IMR-90 (cell line): ENCODE measurements at places on chromosomes 5 and 9. TPM values are rescaled to one million over a fixed set of nuclear protein-coding genes. Genes with fewer than 3 reads are reported as not detected.

Gene PCDHGA2
- 3.3 and 3.4 TPM in 2 replicates for total RNA-seq

Gene SLC6A19
- total RNA-seq = not detected in 2 replicates

Gene BTNL8
- not detected in 2 replicates for total RNA-seq

Gene AMACR
- total RNA-seq = 10.0 and 12.9 TPM in 2 replicates

Gene CER1
- not detected in 2 replicates for total RNA-seq

Gene TRIM14
- total RNA-seq = 3.0 and 3.1 TPM in 2 replicates

Gene RGMB
- 74.4 and 83.0 TPM in 2 replicates for total RNA-seq

Gene PPP2R2B
- not detected in 2 replicates for total RNA-seq

DNA sequence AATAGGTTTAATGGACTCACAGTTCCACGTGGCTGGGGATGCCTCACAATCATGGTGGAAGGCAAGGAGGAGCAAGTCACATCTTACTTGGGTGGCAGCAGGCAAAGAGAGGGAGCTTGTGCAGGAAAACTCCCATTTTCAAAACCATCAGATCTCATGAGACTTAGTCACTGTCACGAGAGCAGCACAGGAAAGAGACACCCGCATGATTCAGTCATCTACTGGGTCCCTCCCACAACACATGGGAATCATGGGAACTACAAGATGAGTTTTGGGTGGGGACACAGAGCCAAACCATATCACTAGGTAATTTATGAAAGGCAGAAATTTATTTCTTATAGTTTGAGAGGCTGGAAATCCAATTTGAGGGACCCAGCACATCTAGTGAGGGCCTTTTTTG is 40.0 kb downstream of the MTREX start:
- DNase-seq = peak; percentile 12

GRCh38 chr5:17395106-17395880 is 102.7 kb upstream of the TAF11L2 start:
- peak; percentile 40 for DNase-seq

DNA sequence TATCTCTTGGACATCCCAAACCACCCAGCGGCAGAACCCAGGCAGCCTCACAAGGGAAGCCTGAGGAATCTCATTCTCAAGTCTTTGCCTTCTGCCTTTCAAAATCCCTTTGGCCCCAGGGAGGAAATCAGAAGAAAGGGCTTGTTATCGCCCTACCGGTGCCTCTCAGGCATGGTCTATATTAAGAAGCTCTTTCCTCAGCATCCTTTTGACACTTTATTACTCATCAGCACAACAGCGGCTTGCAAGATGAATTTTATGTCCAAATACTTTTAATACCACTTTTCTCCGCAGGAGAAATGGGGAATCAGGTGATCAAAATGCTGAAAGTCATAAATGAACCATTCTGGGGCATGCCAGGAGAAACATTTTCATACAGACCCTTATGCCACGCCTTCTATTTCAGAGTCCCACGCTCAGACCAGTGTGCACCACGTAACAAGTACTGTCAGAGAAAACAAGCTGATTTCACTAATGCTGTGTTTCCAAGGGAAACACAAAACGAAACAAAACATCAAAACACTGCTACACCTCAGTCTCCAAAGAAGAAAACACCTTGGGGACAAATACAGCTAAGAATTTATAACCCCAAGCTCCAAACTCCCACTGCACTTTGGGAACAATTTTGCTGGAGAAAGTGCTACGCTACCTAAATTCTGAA is 30.0 kb downstream of the RAPGEF1 start:
- DNase-seq = peak; percentile 38

DNA sequence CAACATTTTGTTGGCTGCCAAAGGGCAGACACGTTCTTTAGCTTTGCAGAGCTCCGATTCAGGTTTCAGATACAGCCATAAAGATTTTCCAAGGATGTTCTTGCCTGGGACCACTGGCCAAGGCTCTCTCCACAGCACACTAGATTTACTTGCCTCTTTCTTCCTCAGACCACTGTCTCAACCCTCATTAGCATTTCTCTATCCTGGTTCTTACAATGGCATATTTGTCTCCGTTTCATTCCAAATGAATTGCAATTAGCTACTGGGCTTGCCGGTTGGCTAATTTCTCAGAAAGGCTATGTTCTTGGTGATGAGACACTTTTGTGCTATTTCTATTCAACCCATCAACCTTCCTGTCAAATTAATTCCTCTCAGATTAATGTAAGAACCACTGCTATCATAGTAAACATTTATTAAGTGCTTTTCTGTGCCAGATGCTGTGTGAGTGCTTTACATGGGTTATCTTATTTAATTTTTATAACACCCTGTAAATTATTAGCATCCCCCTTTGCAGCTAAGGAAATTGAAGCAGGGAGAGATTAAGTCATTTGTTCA is 118.4 kb upstream of the NR3C1 start:
- DNase-seq = no peak

DNA sequence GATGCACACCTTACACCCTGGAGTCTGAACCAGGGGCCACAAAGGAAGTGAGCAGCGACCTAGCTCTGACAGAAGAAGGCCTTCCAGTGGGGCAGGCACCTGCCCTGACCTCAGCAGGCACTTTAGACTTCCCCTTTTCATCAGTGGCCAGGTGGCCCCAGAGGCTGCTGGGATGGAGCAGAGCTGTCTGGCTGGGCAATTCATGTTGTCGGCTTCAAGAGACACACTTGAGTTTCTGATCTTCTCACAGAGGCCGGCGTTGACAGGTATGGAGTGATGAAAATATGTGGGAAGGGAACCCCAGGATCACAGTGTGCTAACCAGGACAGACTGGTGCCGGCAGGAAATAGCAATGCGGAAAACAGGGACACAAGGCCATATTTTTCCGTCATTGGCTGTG is 375.5 kb downstream of the CTNND2 start:
- DNase-seq = no peak

DNA sequence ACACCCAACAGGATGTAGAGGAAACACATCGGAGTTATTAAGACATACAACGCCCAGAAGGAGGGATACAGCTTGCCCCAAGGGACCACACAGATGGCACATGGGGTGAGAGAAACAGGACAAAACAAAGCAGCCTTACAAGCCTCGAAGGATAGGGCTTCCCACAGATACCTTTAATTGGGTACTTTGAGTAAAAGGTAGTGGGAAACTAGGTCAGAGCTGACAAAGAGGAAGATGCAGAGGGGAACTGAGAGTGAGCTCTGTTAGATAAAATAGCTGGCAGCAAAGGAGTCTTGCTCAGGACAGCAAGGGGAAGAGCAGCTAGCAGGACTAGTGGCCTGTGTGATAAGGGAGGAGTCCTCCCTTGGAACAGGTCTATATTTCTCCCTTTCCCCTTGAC is 48.2 kb downstream of the OTP start:
- no peak for DNase-seq

DNA sequence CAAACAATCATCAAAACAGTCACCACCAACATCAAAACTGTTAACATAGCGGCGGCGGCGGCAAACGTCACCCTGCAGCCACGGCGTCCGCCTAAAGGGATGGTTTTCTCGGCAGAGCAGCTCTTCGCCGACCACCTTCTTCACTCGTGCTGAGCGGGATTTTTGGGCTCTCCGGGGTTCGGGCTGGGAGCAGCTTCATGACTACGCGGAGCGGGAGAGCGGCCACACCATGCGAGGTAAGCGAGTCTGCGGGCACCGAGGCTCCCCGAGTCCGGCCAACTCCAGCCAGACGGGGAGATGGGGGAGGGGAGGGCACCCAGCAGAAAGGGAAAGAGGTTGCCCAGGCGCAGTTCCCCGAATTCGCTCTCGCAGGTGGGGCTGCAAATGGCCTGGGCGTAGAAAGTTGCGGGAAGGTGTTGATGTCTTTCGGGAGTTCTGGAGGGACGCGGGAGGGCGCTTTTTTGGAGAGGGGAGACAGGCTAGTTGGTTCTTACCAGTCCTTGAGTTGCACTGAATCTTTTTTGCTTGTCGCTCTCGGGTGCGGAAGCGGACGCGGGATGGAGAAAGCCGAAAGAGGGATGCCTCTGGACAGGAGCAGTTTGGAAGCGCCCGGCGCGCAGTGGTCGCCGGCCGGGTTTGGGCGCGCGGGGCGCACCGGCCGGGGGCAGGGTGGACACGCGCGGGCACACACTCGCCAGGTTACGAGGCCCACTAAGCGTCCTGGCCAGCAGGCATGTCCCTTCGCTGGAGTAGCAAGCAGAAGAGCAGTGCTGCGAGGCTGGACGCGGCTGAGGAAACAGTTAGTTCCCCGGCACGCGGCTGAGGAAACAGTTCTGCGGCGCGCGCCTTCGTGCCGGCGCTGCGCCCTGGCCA is 849 bp downstream of the RORB start:
- DNase-seq = no peak

GRCh38 chr5:38529955-38530646 is 26.3 kb downstream of the LIFR start:
- no peak for DNase-seq

GRCh38 chr9:107175816-107176435 is 107.2 kb upstream of the RAD23B start:
- no peak for DNase-seq

GRCh38 chr9:72150661-72151060 is 1.4 kb downstream of the GDA start:
- no peak for DNase-seq

DNA sequence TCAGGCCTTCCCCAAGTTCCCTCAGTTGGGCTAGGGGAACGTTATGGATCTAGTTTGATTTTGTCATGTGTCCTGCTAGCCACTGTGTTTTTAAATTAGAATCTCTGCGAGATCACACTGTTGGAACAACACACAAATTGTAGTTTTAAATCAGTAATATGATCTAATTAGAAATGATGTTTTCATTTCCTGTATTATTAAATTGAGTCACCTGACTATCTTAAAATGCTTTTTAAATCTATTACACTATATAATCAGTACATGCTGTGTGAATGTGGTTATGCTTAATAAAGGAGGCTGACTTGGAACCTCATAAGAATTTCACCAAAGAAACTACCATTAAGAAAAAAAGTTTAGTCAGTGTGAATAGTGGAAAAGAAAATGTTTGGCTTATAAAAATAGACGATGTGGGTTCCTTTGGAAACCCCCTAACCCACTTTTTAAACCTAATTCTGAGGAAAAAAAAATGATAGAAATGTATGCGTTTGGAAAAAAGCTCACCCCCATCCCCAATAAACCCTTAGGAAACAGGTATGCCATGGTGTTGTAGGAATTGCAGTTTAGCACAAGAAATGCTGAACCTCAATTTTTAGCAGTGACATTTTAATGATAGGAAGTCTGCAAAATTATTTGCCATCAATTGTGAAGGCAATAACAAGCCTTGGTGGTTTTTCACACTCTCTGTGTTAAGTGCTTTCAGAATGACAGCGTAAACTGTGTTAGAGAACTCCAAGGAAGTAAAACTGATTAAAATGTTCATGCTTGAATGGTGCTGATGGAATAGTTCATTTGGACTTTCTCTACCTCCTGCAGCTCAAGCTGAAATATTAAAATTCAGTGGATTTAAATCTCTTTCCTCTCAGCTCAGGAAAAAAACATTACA is 59.0 kb downstream of the TLE4 start:
- DNase-seq = no peak

GRCh38 chr9:12554636-12555035 is 138.5 kb upstream of the TYRP1 start:
- DNase-seq = peak; percentile 1

GRCh38 chr9:78074385-78075291 is 43.0 kb upstream of the GNAQ start:
- no peak for DNase-seq

DNA sequence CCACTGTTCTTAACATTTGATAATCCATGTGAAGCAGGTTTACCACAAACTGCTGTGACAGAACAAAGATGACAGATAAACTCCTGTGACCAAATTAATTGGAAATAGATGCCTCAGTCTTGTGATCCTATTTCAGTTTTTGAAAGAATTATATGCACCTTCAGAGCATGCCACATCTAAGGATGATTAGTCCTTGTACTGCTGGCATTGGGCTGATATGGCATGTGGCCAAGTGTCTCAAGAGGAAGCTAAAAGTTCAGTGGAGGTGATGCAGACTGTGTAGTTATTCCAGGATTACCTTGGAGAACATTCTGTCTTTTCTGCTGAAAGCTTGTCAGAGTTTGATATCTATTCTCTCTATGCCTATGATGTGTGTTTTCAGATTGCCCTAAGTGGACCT is 314.4 kb upstream of the EFNA5 start:
- DNase-seq = no peak

- DNase-seq = peak; percentile 71
Measured at GRCh38 chr9:128084746-128085145, 16.7 kb downstream of the SLC25A25 start.

DNA sequence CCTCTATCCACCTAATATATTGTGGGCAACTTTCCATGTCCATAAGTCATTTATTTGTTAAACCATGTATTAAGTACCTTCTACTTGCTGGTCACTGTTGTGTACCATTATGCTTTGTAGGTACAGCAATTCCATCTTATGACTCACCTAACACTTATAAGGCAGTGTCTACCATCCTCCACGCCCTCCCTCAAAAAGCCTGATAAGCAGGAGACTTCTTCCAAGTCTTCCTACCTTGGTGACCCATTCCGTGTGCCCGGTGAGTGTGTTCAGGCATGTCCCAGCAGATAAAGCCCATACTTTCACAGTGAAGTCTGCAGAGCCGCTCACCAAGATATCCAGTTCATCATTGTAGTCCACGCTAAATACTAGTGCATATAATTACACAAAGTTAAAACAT is 17.4 kb downstream of the FBXW2 start:
- DNase-seq = no peak

- no peak for DNase-seq
Measured at GRCh38 chr5:100546001-100546400, 10.8 kb downstream of the FAM174A start.

- DNase-seq = no peak
Measured at GRCh38 chr9:14783358-14783757, 60.8 kb upstream of the CER1 start.

GRCh38 chr5:57482671-57483106 is at the start of gene ACTBL2:
Gene ACTBL2, minus strand, starts transcription at chr5:57482811. Its CDS starts 104 bp downstream, at chr5:57482707.
- DNase-seq = peak; percentile 77

GRCh38 chr5:1495525-1495897 is 28.2 kb downstream of the LPCAT1 start:
- no peak for DNase-seq

DNA sequence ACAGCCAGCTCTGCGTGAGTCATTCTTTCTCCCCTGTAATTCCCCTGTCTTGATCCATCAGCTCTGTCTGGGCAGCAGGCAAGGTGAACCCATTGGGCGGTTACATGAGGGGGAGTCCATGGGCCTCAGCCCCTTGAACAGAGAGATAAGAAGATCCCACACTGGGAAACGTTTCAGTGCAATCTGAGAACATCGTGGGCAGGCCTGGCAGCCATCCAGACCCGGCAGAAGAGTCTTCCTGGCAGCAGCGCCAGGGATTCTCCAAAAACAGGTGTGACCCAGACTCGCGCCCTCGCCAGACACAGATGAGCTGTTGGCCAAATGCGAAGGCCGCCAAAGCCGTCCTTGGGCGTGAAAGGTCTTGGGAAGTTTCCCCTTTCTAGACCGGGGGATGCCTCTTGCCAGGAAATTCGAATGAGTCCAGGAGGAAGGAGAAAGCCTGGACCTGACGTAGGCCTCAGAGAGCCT is 6.4 kb upstream of the SLC12A7 start:
- peak; percentile 11 for DNase-seq
